ENCODE measurements at places on chromosomes 5 and 9.

DNA sequence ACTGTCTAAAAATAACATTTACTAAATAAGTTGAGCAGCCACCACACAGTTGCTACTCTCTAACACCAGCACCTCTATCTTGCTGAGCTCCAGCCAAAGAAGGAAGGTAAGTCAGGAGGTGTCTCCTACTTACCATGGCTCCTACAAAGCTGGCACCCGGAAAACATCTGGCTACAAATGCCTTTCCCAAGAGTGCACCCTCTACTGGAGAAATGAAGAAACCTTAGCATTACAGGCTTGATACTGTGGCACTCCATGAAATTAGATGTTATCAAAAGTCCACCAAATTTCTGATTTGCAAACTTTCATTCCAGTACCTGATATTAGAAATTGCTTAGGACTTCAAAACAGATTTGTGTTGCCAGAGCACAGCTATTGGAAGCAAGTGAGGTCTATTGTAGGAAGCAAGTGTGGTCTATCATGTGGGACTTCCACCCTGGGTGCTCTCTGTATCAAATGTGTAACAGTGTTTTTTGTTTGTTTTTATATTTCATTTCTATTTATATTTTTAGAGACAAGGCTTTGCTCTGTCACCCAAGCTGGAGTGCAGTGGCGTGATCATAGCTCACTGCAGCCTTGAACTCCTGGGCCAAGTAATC, 25.7 kb upstream of the RFK start:
- no peak for DNase-seq

GRCh38 chr5:66291771-66292170, 147.7 kb downstream of the SREK1 start:
- DNase-seq, result no peak

DNA sequence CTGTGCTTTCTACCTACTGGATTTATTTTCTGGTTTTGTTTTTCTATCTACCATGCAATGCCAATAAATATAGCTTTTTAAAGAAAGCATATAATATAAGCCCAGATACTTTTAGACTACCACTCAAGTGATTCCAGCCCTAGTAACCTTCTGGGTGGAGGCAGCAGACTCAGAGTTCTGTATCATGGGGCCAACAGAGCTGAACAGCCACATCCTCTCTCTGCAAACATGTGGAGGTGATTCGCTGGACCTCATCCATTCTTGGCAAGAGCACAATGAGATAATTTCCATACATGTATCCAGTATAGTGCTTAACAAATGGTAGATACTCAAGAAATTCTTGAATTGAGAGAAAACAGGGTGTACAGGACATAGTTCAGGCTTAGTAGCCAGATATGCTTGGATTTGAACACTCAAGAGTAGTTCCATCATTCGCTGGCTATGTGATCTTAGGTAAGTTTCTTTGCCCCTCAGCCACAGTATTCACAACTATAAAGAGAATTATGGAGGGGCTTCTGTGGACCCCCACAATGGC, 124.5 kb downstream of the ASTN2 start:
- no peak for DNase-seq

DNA sequence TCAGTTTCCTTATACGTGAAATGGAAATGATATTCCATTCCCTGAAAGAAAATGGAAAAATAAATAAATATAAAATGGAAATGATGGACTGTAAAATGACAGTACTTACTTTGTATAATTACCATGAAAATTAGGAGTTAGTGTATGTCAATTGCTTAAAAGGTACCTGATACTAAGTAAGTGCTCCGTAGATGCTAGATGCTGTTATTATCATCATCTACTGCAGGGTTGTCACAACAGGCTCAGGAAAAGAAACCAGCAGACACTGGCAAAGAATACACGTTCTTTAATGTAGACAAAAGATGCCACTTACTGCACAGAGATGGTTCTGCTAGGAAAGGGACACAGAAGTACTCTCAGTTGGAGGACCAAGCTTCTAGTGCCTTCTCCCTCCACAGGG, 64.0 kb upstream of the KCNN2 start:
- no peak for DNase-seq

DNA sequence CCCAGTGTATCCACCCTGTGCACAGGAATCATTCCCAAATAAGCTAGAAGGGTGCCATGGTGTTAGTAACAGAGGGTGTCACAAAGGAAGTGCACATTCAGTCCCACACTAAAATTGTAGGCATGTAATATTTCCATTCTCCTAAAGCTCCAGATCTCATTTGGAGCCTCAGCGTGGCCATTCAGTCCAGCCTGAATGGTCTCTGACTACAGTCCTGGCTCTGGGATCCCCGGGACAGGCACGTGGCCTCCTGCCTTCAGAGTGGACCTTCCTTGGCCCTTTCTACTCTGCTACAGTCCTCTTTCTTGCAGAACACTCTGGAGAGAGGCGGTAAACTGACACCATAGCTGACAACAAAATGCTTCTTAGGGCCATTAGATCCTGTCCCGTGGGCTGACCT, 243.9 kb downstream of the IRX2 start:
- no peak for DNase-seq

- DNase-seq, result peak; percentile 29
Observed at GRCh38 chr5:133421394-133421793, 190.9 kb downstream of the FSTL4 start.

All from stimulated activated CD8-positive, alpha-beta memory T cell treated with anti-CD3 and anti-CD28 coated beads, Interleukin-2, amount 100 ng/mL, for 48 hours (primary cell).